ENCODE measurements at places on chromosomes 12 and 14.

- DNase-seq = no peak
Measured at GRCh38 chr12:115407036-115407435, 723.1 kb upstream of the TBX3 start.

DNA sequence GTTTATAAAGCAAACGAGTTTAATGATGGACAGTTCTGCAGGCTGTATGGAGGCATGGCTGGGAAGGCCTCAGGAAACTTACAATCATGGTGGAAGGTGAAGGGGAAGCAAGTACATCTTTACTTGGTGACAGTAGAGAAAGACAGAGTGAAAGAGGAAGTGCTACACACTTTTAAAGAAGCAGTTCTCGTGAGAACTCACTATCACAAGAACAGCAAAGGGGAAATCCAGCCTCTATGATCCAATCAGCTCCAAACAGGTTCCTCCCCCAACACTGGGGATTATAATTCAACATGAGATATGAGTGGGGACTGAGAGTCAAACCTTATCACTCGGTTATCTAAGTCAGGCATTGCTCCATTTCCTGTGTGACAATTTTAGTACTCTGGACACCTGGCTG is 189.9 kb upstream of the CNTN1 start:
- no peak for DNase-seq

DNA sequence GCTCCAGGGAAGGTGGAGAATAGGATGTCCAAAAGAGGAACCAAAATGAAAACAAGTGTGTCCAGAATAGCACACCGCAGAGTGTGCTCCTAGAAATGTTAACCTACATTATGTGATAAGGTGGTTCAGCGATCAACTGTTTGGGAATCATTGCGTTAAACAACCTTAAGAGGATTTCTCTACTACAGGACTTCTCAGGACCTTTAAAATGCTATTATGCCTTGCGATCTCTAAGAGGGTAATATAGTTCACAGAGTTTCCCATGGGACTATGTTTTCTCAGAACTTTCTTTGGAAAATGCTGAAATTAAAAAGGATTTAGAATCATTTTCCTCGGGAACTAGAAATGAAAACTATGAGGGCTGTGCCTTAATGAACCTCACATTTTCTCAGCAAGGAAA is 1.8 kb downstream of the GLT8D2 start:
- no peak for DNase-seq

DNA sequence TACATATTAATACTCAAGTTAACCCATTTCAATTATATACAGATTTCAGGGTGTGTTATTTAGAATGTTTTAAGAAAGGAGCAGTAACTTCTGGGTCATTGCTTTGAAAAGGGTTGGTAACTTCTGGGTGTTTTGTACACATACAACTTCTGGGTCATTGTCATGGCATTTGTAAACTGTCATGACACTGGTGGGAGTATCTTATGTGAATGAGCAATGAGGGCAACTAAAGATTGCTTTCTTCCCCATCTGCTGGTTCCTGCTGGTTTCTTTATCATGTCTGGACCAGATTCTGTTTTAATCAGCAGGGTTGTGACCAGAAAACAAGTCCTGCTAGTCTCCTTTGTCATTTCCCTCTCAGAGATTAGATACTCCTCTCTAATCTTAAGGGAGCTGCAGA is 713.3 kb downstream of the LRFN5 start:
- no peak for DNase-seq

DNA sequence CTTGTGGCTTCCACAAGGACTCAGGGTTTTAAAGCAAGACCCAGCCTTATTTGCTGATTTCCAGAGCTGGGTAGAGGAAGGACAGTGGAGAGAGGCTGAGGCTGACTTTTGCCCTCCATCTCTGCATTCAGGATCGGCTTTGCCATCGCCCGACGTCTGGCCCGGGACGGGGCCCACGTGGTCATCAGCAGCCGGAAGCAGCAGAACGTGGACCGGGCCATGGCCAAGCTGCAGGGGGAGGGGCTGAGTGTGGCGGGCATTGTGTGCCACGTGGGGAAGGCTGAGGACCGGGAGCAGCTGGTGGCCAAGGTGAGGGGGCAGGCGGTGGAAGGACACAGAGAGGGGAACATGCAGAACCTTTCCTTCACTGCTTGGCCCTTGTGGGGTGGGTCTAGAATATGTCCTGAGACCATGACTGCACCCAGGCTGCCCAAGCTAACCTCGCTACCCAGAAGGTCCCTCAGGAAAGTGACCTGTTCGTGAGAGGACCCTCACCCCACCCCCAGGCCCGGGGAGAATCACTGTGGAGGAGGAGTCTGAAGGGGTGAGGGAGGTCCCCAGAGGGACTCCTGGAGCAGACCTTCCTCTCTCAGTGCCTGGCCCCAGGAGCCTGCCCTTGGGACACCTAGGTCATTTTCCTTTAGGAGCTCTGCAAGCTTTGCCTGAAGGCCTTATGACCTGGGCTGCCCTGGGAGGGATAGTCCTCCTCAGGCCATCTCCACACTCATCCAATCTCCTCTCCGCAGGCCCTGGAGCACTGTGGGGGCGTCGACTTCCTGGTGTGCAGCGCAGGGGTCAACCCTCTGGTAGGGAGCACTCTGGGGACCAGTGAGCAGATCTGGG is 3.1 kb downstream of the DHRS2 start:
- DNase-seq = no peak

- no peak for DNase-seq
Measured at GRCh38 chr14:22594156-22594716, 3.9 kb upstream of the ABHD4 start.

- no peak for DNase-seq
Measured at GRCh38 chr12:2282318-2282717, 229.5 kb downstream of the CACNA1C start.

Data from SW480 (cell line).